ENCODE measurements at places on chromosomes 6 and 20. TPM values are rescaled to one million over a fixed set of nuclear protein-coding genes. Genes with fewer than 3 reads are reported as not detected.

PGC gene
- not detected for total RNA-seq

DNA sequence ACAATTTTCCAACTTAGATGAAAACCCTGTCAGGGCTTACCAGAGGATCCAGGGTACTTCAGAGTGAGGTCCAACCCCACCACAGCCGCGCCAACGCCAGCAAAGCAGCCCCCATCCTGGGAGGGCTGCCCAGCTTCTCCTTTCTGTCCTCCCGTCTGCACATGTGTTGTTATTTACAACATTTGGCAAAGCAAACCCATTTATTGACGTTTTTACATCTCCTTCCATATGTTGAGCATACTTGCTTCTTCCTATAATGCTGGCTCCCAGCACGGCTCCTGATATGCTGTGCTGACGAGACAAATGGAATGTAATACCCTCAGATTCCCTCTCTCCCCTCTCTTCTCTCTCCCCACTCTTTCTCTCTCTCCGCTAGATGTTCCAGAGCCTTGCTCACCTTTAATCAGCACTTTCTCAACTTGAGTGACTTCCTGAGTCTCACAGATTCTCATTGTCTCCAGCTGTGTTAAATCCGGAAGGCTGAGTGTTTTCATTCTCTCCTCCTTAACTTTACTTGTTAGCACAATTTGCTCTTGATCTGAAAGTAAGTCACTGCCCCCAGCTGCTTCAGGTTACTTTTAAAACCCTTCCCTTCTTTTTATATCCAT lies 22.7 kb downstream of the RCAN2 start:
- no peak for DNase-seq

RGS17 gene
- 0.17 TPM for total RNA-seq

PCK1 gene
- 8.5 TPM for total RNA-seq

- DNase-seq, result peak; percentile 78
Measured at GRCh38 chr20:40506537-40506939, 182.5 kb downstream of the MAFB start.

DNA sequence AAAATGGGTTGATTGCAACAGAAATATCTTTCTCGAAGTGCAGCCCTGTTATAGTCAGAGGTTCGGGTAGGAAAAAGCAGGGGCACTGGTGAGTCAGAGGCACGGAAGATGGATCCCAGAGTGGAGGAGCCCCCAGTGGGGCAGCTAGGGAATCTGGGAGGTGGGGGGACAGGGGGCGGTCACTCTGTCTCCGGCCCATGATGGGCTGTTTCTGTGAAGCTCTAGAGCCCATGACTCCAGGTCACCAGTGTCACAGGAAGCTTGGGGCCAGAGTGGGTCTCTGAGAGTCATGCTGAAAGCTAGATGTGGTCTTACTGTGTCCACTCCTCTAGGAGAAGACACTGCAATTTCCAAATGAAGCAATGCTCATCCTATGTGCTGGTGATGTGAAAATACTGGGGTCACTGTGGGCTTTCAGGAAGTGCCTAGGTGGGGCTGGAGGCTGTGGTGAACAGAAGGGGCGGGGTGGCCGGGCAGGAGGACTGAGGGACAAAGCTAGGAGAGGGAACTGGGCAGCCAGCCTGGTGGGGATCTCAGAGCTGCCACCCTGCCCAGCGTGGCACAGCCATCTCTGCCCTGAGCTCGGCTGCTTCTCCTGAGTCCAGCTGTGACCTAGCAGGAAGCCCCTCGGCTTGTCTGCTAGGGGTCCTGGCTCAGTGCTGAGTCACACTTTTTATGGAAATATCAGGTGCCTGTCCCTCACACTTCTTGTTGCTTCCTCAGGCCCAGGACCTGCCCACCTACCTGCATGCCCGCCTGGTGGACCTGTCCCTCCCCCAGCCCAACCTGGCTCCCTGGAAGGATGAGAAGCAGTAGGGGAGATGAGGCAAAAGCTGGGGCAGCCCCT lies 54.2 kb downstream of the IRF4 start:
- no peak for DNase-seq

GRCh38 chr6:54706391-54706790 lies 140.2 kb upstream of the FAM83B start:
- DNase-seq, result no peak

- no peak for DNase-seq
Measured at GRCh38 chr6:99002831-99003230, 55.1 kb upstream of the FBXL4 start.

KCNK16 gene
- total RNA-seq, result not detected

DNA sequence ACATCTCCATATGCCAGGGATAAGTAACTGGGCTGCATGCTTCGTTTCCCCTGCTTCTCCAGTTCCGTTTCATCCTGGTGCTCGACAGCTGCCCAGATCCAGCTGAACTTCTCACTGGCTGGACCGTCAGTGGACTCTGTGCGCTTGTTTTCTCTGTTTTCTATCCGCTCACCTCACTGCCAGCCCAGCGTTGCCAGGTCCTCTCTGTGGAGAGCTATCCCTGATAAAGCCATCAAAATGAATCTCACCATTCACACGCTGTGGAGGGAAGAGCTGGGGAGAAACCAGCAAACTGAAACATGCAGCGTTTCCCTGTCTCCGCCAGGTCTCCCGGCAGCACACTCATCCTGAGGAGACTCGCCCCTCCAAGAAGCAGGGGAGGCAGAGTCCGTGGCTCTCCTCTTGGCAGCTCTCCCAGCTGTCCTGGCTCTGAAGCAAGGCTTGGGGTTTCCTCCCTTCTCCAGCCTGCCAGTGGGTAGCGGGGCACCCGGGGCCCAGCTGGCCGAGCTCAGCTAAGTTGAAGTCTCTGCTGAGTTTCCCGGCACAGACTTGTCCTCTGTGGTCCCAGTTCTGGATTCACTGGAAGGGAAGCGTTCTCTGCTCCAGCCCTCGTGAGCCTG lies 160.9 kb downstream of the DTNBP1 start:
- DNase-seq, result peak; percentile 42

DNA sequence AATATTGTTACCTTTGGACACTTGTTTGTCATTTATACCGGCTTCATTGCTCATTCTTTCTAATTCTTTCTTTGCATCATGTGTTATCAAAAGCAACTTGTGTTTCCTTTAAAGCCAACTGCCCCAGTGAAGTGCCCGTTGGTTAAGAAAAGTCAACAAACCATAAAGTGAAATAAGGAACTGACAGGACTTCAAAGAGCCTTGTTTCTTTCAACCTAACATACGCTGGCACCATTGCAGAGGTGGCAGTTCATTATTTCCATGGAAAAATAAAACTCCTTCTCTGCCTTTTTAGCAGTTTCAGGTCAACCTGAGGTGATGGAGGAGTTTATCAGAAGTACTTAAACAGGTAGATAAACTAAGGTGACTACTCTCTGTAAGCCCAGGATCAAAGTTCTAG lies 28.8 kb downstream of the FERMT1 start:
- DNase-seq, result no peak

DNA sequence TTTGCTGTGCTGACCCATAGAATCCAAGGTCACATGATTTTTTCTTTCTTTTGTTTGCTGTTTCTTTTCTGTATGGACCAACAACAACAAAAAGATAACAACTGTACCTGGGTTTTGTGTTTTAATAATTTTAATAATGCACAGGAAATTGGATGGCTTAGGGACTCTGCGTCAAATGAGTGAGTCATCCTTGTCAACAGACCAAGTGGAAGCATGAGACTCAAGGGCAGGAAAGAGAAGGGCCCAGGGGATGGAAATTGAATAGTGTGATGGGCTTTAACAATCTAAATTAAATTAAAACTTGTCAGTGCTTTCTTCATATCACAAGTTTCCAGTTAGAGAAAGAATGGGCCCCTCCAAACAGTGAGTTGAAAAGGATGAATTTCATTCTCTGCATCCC lies 413.0 kb downstream of the PREX1 start:
- no peak for DNase-seq

DNA sequence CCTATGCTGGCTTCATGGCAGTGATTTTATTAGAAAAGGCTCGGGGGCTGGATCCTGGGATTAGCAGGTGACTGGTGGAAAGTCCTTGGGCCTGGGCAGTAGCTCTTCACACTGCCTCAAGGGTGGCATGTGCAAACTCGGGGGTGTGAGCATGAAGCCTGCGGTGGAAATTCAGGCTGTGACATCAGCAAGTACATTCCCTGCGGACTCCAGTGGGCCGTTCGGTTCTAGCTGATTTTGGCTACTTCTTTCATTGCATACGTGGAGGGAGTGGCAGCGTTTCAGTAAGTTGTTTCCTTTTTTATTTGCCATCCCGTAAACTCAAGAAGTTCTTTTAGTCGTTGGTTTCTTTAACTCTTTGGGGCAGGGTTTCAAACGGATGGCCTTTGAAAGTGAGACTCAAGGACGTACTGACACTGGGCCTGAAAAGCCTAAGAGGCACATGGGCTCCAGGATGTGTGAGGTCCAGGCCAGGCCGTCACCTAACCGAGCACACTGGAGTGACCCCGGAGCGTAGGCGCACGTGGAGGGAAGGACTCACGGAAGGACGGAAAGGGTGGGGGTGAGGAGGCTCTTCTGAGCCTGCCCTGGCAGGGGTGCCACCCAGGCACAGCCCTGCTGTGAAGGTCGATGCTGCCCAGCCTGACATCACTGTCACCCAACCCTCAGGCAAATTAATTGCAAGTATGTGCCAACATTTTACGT lies 104.0 kb upstream of the FRMD1 start:
- no peak for DNase-seq

CENPW gene
- 6.1 TPM for total RNA-seq

DNA sequence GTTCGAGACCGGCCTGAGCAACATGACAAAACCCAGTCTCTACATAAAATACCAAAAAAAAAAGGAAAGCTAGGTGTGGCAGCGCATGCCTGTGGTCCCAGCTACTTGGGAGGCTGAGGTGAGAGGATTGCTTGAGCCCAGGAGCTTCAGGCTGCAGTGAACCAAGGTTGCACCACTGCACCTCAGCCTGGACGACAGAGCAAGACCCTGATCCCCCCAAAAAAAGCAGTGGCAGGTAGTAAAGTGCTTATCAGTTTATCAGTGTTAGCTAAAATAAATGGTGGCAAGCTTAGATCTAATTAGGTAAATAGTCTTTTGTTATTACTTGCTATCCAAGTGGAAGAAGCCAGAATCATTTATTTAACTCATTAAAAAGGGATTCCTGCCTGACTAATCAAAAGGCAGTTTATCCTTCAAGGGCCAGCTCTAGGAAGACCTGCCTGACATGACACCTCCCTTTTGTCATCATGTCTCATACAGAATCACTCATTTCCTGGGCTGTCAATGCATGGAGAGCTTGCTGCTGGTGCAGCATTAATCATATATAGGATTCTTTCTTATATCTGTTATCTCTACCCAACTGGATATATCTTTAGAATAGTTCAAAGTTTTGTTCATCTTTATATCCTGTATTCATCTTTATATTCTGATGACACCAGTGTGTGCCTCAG lies 9.6 kb downstream of the DSTN start:
- DNase-seq, result no peak

BPIFA1 gene
- total RNA-seq, result not detected

SLC26A8 gene
- 0.09 TPM for total RNA-seq

GRCh38 chr6:74577619-74578018 lies 628.2 kb downstream of the COL12A1 start:
- no peak for DNase-seq

GRCh38 chr6:105459049-105459448 lies 56.2 kb upstream of the PREP start:
- no peak for DNase-seq

DNA sequence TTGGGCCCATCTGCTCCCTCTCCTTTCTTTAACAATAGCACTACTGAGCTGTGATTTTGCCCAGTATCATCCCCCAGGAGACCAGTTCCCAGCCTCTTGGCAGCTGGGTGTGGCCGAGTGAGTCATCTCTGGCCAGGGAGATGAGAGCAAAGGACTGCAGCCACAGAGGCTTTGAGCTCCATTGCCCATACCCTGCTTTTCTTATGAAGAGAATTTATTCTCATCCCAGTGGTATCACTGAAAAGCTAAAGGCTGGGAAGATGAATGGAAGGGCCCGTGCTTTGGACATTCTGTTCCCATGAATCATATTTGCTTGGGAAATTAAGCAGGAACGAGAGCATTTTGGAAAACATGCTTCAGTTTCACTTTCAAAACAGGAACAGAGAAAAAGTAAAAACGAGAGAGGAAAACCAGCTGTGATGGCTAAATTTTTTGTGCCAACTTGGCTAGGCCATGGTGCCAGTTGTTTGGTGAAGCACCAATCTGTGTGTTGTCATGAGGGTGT lies 14.9 kb downstream of the CST3 start:
- DNase-seq, result peak; percentile 63

DNA sequence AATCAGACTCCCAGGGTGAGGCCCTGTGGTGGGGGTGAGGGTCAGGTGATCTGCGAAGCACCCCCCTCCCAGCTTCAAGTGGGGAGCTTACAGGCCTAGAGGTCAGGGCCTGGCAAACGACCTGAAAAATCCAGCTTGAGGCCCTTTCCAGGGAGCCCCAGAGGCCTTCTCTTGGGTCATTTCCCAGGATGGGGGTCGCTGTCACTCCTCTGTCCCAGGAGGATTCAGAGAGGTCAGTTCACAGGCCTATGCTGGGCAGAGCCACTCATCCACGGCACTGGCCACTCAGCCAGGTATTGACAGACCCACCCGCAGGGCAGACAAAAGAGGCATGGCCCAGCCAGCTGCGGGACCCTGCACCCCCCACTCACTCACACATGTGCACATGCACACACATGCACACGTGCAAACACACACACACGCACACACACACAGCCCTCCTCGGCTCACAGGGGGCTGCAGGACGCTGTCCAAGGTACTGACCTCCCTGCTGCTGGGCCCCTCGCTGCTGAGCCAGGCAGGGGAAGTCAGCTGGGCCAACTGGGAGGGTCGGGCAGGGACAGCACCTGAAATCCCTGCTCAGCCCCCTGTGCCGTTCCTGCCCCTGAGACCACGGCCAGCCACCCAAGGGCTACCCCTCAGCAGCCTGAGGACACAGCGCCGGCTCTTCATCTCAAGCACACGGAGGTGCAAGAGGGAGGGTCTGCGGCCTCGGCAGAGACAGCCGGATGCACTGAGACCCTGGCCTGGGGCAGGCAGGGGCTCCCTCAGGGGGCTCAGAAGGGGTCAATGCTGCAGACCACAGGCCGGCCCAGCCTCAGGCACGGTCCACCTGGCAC lies 113.8 kb downstream of the TAF4 start:
- no peak for DNase-seq

- no peak for DNase-seq
Measured at GRCh38 chr6:1605004-1605892, 4.5 kb upstream of the FOXC1 start.

FAM83B gene
- total RNA-seq, result not detected

- DNase-seq, result peak; percentile 62
Measured at GRCh38 chr6:6942831-6943230, 164.9 kb upstream of the RREB1 start.

DNA sequence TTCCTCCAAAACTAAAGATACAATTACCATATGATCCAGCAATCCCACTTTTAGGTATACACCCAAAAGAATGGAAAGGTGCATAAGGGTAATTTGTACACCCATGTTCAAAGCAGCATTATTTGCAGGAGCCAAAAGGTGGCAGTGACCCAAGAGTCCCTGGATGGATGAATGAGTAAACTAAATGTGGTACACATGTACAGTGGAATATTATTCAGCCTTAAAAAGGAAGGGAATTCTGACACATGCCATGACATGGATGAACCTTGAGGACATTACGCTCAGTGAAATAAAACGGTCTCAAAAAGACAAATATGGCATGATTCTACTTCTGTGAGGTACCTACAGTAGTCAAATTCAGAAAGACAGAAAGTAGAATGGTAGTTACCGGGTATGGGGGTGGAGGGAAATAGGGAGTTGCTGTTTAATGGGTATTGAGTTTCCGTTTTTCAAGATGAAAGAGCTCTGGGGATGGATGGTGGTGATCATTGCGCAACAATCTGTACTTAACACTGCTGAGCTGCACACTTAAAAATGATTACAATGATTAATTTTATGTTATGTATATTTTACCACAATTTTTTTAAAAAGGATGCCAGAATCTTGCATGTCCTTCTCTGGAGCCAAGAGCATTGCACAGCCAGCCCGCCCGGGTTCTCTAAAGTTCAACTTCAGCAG lies 518.9 kb upstream of the JARID2 start:
- DNase-seq, result no peak

LCA5 gene
- 2.3 TPM for total RNA-seq

Data from heart right ventricle (tissue), 16 donors.